Type B pancreatic cell (in vitro differentiated cells): ENCODE measurements at places on chromosomes 11 and 22. TPM values are rescaled to one million over a fixed set of nuclear protein-coding genes. Genes with fewer than 3 reads are reported as not detected.

DNA sequence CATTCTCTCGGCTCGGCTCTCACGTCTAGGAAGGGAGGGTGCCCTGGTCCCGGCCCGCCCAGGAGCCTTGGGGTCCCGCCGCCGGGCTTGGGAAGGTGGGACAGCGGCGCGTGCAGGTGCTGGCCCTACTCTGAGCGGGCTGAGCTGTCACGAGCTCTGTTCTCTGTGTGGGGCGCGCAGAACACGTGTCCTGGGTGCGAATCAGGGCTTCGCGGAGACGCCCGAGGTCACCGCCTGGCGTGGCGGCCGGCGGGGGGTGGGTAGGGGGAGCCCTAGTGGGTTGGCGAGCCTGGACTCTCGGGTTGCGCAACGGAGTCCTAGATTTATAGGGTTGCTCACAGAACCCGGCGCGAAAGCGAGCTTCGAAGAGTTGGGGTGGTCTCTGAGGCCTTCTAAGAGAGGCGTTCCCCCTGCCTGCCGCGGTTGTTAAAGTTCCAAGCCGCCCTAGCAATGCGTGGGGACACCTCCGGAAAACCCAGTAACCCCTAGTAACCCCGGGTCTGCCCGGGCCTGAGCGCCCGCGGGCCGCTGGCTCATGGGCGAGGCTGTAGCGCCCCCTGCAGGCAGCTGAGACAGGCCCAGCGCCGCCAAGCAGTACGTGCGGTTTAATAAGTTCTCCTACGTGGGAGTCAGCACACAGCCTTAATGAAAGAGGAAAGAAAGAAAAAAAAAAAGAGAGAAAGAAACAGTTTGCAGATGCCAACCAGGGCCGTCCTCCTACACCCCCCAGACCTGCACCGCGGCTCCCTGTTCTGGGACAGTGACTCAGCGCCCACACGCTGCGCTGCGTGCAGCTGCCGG lies 2.7 kb downstream of the ADM start:
- peaks cover 4% of the 10 kb centered on the region for H3K36me3 ChIP-seq
- peaks cover 74% of the 10 kb centered on the region for H3K27me3 ChIP-seq
- DNase-seq = peak; percentile 87
- H3K4me1 ChIP-seq = peaks cover 14% of the 10 kb centered on the region
- H3K27ac ChIP-seq = peak overlapping the region; percentile 68

DNA sequence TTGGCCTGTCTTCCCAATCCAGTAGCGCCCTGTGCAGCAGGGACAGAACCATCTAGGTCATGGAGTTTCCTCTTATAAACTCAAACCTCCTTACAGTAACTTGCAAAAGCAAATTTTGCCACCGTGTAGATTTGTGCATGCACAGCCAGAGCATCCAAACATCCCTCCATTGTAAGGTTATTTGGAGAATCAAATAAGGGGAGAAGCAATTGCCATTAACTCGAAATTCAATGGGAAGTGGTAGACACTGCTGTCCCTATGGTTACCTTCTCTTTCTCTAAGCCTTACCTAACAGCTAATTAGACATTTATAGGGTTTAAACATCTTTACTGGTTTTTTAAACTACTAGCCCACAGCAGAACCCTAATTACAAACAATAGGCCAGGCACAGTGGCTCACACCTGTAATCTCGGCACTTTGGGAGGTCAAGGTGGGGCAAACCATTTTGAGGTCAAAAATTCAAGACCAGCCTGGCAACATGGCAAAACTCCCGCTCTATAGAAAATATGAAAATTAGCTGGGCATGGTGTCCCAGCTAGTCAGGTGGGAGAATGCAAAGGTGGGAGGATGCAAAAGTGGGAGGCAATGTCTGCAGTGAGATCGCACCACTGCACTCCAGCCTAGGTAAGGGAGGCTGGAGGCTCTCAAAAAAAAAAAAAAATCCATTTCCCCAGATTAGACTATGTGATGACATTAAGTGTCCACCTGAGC lies 6.6 kb downstream of the HSPA8 start:
- H3K36me3 ChIP-seq = peaks cover 43% of the 10 kb centered on the region
- H3K27ac ChIP-seq = peak overlapping the region; percentile 51
- H3K4me1 ChIP-seq = peaks cover 41% of the 10 kb centered on the region
- H3K4me3 ChIP-seq = no peak overlapping the region
- no peak for DNase-seq
- no peaks in the 10 kb centered on the region for H3K27me3 ChIP-seq

- H3K27me3 ChIP-seq = peaks cover 3% of the 10 kb centered on the region
- no peak overlapping the region for H3K27ac ChIP-seq
- peak; percentile 53 for DNase-seq
- H3K4me1 ChIP-seq = peaks cover 3% of the 10 kb centered on the region
Observed at GRCh38 chr22:44261861-44262595, 50.7 kb downstream of the SHISAL1 start.

- no peak for DNase-seq
- H3K27me3 ChIP-seq = no peaks in the 10 kb centered on the region
- peaks cover 18% of the 10 kb centered on the region for H3K36me3 ChIP-seq
- no peak overlapping the region for H3K4me3 ChIP-seq
- peaks cover 32% of the 10 kb centered on the region for H3K4me1 ChIP-seq
Observed at GRCh38 chr22:27885977-27886842, 32.8 kb downstream of the PITPNB start.

DNA sequence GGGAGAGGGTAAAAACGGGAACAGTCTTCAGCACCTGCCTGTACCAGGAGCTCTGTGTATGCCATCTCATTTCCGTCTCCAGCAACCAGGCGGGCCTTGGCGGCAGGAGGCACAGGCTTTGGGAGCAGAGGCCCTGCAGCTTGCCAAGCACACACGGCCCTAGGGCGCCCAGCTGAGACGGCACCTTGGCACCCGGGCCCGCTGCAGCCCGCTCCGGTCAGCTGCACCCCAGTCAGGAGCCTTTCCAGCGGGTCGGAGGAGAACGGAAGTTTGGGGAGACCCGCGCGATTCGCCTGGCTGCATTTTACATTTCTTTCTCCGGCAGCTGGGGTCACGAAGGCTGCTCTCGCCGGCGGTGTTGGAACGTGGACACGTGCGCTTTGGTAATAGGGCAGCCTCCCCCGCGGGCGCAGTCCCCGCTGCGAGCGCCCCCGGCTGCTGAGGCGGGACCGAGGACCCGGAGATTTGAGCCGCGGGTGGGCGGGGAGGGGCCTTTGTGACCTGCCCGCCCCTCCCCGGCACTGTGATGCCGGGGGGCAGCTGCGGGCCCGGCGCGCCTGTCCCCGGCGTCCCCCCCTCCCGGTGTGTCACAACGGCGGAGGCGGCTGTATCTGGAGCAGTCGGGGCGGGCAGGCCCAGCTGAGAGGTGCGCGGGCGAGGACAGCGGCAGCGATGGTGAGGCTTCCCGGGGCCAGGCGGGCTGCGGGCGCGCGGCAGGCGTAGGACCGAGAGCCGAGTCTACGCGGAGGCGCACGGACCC lies at the start of gene TUBA8:
TUBA8 (plus strand) TSS at position 616 of the 760 bp plus-strand sequence; CDS start at position 673, 57 bp downstream.
- H3K27me3 ChIP-seq = peaks cover 39% of the 10 kb centered on the region
- no peaks in the 10 kb centered on the region for H3K36me3 ChIP-seq
- no peak within 1 kb of the TSS for H3K27ac ChIP-seq
- H3K4me1 ChIP-seq = peaks cover 8% of the 10 kb centered on the region

DNA sequence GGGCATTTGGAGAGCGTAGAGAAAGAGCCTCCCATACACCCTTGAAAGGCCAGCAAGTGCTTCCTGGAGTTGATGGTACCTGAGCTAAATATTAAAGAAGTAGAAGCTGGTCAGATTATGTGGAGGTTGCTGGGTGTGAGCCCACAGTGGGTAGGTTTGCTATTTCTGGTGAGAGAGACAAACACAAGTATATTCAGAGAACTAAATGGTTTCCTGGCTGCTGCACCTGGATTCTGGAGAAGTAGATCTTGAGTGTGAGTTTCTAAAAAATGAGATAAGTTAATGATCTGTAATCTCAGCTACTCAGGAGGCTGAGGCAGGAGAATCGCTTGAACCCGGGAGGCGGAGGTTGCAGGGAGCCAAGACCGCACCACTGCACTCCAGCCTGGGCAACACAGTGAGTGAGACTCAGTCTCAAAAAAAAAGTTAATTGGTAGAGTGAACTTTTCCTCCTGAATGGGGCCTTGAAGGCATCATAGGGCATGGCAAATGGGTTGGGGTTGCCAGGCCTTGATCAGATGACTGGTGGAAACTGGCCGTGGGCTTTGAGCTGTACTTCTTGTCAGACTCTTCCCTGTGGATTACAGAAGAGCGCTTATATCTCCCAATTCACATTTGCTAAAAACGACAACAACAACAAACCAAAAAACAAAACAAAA lies 75.8 kb downstream of the ADAMTS15 start:
- peak overlapping the region; percentile 27 for H3K27ac ChIP-seq
- H3K4me3 ChIP-seq = no peak overlapping the region
- H3K36me3 ChIP-seq = no peaks in the 10 kb centered on the region
- H3K4me1 ChIP-seq = peaks cover 35% of the 10 kb centered on the region
- no peak for DNase-seq

The RRP7A gene
- 76.0 and 102 TPM in 2 replicates for total RNA-seq

The OR51E1 gene
- total RNA-seq = 0.48 and 0.51 TPM in 2 replicates
